HT1080 (cell line): ENCODE measurements at places on chromosomes 2 and 18. TPM values are rescaled to one million over a fixed set of nuclear protein-coding genes. Genes with fewer than 3 reads are reported as not detected.
A peak's percentile ranks its signal among the peaks of the same experiment; 100 is the strongest.

REG3G gene
- 0.23 TPM in 1 of 2 replicates, not detected in the other for total RNA-seq

- peak; percentile 11 for DNase-seq
Observed at GRCh38 chr2:29706171-29706720, 215.1 kb downstream of the ALK start.

GRCh38 chr2:149442346-149442745, 112.0 kb downstream of the LYPD6 start:
- DNase-seq = no peak

- DNase-seq = no peak
Observed at GRCh38 chr2:83386549-83386948, 1072.5 kb downstream of the SUCLG1 start.

DNA sequence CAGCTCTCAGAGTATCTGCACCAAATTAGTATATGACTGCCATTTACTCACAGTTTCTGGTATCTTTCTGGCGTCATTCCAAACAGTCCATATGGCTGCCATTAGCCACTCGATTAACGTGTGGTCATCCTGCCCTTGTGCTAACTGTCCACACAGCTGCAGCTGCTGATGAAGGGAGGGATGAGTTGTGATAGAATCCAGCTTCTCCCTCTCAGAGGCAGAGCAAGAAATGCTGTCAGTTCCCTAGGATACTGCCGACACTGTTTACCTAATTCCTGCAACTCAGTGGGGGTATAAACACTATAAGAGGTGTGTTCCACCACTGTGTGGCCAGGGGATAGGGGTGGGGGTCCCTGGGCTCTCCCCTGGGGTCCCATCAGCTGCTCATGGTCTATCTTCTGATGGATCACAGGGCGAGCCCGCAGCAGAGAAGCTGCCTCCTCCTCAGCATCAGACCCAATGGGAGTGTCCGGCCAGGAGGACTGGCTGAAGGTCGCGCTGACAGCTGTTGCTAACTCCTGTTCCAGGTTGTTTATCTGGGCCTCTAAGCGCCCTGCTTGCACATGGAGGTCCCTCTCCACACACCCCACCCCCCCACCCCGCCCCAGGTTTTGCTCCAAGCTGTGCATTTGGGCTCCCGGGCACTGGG, 17.3 kb upstream of the KLHL23 start:
- no peak for DNase-seq

DUSP19 gene
- total RNA-seq = 1.2 and 3.2 TPM in 2 replicates

DNA sequence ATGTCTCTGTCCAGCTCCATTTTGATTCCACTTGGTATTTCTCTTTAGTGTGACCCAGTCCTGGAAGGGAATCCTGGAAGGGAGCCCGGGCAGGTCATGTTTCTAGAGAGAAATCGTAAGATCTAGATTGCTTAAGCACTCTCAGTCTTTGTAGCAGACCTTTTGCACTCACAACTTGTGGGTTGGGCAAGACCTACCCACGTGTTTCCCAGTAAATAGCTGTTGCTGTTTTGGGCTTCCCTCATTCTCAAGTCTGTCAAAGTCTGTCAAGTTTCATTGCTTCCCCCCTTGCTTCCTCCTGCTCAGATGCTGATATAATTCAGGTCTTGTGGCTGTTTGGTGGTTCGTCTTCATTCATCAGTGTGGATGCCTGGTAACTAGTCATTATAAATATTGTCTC, 17.4 kb upstream of the NEMP2 start:
- no peak for DNase-seq

SLC16A14 gene
- not detected in 2 replicates for total RNA-seq

- no peak for DNase-seq
Observed at GRCh38 chr18:47872426-47872825, 58.0 kb downstream of the SMAD2 start.

DNA sequence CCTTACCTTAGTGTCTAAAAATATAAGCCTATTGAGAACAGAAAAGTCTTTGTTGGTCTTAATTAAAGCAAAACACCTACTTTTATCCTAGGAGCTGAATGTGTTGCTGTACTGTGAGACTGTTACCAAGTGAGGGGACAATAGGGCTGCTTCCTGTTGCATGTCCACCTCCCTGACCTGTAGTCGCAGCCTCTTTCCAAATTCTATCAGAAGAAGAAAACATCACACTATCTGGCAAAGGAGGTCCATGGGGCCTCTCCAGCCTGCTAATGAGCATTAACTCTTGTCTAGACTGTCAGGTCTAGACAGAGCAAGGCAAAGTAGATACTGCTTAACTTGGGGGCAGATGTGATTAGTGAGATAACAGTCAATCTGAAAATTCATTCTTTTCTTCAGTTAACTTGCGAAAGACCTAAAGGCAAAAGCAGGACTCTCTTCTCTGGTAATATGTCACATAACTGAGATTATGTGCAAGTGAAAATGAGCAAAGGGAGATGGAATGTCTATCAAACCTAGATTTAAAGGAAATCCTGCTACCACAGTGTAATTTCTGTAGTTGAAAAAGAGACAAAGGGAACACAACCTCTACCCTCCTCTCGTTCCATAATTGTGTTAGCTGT, 66.9 kb downstream of the CDH20 start:
- DNase-seq = no peak

DNA sequence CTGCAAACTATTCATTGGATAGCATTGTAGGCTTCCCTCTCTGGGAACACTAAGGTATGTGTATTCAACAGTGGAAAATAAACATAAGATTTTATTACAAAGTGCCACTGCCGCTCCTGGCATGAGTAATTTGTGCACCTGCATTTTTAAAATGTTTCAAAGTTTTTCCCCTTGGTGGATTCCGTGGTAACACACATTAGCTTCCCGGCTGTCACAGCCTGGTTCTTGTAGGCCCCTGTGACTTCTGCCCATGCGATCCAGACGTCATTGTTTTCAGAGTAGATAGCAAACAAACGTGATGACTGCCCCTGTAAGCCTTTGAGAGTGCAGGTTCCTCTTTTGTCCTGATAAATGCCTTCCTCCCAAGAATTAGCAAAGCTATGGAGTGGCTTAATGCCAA, 421.0 kb downstream of the ZNF521 start:
- DNase-seq = no peak

UBR3 gene
- 11.3 and 14.0 TPM in 2 replicates for total RNA-seq

DNA sequence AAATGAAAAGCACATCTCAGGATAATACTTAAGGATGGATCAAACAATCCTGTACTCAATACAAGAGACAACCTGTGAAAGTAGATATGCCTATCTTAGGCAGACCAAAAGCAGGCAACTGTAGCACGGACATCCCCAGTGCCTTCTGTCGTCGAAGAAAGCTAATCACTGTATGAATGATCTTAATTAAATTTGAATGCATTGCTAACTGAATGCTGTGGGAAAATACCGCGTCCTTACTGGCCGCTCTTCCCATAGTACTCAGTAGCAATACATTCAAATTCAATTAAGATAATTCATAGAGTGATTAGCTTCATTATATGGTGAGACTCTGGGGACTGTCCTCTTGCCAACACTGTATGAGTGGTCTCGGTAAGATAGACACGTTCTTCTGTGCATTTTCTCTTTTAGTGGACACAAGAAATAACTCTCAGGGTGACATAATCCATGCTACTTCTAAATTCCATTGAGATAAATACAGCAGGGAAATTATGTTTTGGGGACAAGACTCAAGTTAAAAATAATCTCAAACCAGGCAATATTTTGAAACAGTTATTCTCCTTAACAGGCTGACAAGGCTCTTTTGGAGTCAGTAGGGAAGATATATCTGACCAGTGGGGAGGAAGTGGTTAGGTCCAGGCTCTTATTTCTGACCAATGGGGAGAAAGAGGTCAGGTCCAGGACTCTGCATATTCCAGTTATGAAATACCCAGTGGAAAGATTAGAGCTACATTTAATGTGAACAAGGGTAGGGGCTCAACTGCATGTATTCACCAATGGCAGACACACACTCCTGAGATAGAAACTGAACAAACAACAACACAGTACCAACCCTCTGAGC, 97.3 kb downstream of the DOCK10 start:
- DNase-seq = no peak

- no peak for DNase-seq
Observed at GRCh38 chr2:193276069-193276468, 1081.3 kb upstream of the TMEFF2 start.

GRCh38 chr2:233796254-233796653, 18.1 kb downstream of the MROH2A start:
- DNase-seq = no peak

GRCh38 chr2:26438926-26439325, 37.2 kb downstream of the DRC1 start:
- no peak for DNase-seq

DNA sequence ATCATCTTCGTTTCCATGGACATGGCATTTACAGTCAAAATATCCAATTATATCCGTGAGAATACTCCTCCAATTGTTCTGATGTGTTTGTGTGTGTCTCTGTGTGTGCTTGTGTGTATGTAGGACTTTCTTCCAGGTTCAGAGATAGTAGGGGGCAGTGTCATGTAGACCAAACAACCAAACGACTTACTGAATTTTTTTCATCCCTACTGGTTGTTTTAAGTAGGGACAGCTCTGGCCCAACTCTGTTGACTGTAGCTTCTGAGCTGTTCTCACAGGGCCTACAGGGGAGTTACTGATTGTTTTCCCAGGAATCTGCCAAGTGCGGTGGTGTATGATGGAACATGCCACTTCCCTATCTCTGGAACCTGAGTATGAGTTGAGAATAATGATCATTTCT, 69.6 kb downstream of the ETAA1 start:
- no peak for DNase-seq

LOXL3 gene
- 48.5 and 49.8 TPM in 2 replicates for total RNA-seq
